ENCODE measurements at places on chromosomes 7 and 10.

DNA sequence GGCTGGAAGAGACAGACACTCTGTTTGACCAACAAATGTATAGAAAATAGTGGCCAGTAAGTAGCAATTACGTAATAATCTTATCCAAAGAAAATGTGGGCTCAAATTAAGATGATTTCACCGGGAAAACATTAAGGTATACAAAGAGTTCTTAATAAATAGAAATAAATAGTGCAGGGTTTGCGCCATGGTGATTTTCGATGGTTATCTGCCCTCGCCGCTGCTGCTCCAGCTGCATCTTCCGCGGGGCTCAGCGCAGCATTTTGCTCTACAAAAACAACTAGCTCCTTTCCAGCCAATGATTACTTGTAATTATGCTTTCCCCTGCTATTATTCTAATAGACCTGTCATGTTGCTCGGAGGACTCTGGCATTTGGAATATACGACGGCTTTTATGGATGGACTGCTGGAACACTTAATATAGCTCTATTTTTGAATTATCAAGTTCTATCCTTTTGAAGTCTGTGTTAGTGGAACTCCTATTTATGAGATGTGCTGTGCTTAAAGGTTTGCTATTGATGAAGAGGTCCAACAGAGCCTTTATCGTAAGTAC, 103.8 kb downstream of the BUB3 start:
- no peak for DNase-seq

GRCh38 chr7:150390205-150390604, 11.1 kb downstream of the ZNF775 start:
- DNase-seq: no peak

DNA sequence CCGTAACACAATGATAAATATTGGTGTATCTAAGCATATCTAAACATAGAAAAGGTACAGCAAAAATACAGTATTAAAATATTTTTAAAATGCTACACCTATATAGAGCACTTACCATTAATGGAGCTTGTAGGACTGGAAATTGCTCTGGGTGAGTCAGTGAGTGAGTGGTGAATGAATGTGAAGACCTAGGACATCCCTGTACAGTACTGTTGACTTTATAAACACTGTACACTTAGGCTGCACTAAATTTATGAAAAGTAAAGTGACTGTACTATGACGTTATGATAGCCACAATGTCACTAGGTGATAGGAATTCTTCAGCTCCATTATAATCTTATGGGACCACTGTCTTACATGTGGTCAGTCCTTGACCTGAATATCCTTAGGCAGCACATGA, 147.0 kb downstream of the GLI3 start:
- DNase-seq: no peak

- DNase-seq: no peak
These were observed 34.9 kb downstream of the CSGALNACT2 start for GRCh38 chr10:43173120-43173519.

GRCh38 chr7:68192941-68193340, 1196.3 kb downstream of the TYW1 start:
- no peak for DNase-seq

DNA sequence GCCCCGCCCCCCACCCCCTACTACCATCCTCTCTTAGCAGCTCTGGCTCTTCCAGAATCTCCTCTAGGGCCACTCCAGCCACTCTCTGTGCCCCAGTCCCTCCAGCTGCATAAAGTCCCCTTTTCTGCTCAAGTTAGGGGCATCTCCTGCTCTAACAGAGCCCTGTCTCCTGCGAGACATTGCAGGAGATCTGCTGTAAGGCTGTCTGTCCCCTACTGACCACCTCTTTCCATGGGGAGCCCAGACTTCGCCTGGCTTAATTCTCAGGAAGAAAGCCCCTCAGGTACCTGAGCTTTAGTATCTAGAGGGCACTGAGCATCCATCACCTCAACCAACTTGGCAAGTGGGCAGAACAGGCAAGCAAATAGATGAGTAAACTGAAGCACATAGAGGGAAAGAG, 200.7 kb upstream of the ZMIZ1 start:
- DNase-seq: no peak

- no peak for DNase-seq
These were observed 124.3 kb downstream of the GPAM start for GRCh38 chr10:112059220-112059619.

GRCh38 chr10:36676321-36676720, 449.1 kb upstream of the ANKRD30A start:
- DNase-seq: no peak

DNA sequence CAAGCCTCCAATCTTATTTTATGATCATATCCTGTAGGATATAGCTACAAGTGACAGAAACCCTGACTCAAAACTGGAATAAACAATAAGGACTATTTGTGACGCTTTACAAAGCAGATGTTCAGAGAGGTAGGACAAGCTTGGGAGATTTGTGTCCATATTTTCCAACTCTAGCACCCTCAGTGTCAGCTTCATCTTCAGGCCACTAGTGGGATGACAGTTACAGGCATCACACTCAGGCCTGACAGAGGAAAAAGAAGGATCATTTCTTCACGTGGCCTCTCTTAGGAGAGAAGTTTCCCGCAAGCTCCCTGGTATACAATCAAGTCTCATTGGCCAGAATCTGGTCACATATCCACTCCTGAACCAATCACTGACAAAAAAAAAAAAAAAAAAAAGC, 74.4 kb downstream of the PPP1R3C start:
- no peak for DNase-seq

DNA sequence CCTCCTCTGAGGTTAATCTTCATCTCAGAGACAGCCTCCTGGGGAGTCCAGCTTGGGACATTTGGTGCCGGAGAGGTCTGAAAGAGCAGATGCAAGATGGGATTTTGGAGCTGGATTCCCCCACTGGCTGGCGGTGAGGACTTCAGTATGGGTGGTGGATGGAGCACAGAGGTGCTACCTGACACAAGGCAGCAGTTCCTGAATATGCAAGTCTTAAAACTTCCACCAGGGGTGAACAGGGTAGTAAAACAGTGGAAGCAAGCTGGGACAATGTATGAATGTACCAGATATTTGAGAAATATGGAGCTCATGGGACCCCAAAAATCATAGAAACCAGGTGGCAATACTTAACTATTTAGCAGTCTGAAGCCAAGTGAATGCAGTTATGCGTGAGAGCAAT, 4.8 kb upstream of the TAF3 start:
- no peak for DNase-seq

DNA sequence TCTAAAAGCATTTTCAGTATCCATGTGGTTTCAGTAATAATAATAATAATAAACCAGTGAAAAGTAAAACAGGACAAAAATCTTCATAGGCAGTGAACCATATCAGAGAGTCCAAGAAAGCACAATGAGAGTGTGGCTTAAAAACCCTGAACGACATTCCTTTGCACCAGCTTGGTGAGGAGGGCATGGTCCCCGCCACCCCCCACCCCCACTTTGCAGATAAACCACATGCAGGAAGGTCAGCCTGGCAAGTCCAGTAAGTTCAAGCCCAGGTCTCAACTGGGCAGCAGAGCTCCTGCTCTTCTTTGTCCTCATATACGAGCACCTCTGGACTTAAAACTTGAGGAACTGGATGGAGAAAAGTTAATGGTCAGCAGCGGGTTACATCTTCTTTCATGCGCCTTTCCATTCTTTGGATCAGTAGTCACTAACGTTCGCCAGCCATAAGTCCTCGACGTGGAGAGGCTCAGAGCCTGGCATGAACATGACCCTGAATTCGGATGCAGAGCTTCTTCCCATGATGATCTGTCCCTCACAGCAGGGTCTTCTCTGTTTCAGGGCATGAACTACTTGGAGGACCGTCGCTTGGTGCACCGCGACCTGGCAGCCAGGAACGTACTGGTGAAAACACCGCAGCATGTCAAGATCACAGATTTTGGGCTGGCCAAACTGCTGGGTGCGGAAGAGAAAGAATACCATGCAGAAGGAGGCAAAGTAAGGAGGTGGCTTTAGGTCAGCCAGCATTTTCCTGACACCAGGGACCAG, 172.5 kb downstream of the EGFR start:
- no peak for DNase-seq

- no peak for DNase-seq
These were observed 80.4 kb downstream of the CUBN start for GRCh38 chr10:17049195-17049594.

DNA sequence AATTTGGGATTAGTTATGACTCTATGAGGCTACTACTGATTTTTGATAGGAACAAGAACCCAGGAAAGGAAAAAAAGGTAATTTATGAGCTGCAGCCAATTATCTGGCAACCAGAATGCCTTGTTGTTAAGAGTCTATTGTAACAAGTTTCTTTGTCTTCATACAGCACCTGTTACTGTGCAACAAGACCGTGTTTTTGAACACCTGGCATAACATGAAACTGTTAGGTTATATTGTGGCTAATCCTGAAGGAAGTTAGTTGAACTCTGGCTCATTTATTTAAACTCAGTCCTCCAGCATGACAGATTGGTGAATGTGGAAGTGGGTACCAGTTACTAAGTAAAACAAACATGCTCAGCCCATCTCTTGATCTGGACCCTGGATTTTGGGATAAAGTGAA, 33.0 kb downstream of the RALA start:
- DNase-seq: no peak

GRCh38 chr7:79820387-79820786, 314.2 kb upstream of the GNAI1 start:
- DNase-seq: no peak

DNA sequence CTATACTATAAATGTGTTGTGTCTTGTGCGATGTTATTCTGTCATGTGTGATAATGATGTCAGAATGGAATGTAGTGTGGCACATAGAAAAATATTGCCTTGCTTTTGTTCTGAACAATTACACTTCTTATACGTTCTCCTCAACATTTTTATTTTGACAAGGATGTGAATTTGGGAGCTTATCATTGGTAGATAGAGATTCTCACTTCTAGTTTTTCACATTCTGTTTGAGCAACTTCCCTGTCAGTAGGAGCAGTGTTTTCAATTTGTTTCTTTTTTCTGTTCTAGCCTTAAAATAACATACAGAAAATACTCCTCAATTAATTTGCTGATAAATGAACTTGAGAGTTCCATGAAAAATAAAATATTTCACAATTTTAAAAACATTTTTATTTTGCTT, 17.6 kb downstream of the SUN3 start:
- DNase-seq: no peak

DNA sequence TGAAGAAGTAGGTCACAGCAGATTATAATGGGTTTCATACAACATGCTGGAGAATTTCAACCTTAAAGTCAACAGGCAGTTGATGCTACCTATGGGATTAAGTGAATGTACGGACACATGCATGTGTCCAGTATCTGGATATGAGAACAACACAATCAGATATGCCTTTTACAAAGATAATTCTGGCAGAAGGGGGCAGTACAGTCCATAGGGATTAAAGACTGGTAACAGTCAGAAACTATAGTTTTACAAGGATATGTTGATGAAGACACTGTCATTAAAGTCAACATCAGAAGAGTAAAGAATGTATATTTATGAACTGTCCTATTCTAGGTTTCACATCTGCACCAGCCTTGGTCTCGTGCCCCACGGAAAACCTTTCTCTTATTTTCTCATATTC, 41.5 kb downstream of the ANKMY2 start:
- DNase-seq: no peak

DNA sequence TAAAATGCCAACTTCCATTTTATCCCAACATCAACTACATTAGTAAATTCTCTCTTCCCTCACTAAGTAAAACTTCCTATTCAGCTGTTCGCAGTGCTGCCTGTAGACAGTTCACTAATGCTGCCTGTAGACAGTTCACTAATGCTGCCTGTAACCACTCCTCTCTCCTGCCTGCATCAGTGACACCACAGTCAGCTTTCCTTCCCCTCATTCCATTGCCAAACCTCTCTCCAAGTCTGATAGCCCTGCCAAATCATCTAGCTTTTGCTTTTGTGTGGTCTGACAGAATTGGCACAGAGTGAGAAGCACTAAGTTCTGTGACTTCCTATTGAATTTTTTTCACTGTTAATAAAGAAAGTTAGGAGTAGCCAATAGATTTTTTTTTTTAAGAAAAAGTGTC, 43.0 kb upstream of the MACC1 start:
- DNase-seq: no peak

- DNase-seq: no peak
These were observed 84.0 kb upstream of the C1GALT1 start for GRCh38 chr7:7098280-7098818.

DNA sequence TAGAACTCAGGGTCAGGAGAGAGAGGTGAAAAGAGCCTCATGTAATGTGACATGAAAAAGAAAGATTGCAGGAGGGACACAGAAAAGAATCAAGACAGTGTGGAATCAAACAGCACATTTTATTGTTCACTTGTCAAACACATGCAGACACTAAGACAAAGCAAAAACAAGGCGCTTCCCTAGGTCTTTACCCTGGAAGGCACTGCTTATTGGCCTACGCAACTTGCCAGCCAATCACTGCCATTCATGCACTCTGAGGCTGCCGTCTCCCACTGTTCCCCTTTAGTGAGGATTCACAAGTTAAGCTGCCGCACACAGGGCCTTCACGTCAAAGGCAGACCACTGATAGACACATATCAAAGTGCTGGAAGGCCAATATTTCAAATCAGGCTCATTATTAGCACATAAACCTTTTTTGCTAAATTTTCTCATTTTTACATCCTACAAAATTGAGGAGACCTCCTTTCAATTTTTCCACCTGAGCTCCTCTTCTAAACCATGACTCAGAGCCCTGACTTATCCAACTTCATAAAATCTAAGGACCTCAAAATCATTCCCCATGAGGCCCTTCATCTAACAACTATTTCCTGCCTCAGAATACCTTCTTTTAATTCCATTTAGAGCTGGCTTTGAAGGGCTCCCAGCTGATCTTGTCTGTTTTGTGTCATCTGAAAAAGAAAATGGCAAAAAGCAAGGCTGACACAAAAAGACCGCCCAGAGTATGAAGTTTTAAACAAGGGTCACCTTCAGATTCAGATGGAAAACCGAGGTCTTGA, 149.4 kb downstream of the CHCHD3 start:
- no peak for DNase-seq

DNA sequence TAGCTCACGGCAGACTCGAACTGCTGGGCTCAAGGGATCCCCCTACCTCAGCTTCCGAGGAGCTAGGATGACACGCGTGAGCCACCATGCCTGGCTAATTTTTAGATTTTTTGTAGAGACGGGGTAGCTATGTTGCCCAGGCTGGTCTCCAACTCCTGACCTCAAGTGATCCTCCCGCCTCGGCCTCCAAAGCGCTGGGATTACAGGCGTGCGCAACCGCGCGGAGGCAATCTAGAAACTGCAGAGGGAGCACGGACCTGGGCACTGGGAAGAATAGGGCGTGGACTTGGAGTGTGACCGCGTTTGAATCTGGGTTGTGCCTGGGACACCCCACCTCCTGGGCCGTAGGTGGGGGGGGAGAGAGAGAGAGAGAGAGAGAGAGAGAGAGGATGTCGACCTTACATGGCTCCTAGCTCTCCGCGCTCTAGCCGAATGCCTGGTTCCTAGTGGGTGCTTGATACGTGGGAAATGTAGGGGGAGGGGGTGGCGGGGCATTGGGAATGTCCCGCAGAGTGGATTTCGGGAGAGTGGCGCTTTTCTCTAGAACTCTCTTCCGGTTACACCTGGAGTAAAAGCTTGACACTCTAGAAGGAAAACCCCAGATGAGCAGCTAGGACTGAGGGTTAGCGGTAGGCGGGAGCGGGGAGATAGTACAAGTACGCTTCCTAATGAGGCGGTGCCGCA, 1.2 kb upstream of the MAP3K8 start:
- DNase-seq: no peak
